Daoy (cell line): ENCODE measurements at places on chromosomes 2 and 18.

DNA sequence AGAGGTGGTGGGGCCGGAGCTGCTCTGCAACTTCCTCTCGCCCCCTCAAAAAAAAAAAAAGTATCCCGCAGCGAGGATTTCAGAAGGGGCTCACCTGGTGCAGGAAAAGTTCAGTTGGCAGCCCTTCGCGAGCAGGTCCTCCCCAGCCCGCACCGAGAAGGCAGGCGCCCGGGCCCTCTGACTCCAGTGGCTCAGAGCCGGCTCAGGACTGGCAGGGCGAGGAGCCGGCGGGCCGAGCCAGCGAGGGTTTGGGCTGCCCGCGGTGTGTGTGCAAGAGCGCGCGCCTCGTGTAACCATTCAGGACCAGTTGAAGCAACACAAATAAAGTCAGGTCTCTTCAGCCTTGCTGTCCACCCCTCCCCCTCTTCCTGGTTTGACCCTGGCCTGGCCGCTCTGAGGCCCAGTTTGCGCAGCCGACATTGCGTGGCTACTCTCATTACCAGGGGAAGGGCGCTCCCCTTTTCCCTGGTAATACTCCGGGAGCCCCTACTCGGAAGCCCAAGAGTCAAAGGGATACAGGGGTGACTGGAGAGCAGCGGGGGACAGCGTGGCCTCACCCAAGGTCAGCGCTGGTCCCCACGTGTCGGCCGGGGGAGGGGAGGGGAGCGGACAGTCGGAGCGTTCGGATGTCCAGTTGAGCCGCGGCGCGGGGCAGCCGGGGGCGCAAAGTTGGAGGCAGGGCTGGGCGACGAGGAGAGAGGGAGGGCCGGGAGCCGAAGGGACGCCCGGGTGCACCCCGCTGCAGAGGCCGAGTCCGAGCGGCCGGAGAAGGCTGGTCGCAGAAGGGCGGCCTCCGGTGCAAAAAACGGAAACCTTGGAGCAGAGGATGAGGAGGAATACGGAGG is 12.3 kb downstream of the EN1 start:
- no peak for DNase-seq

GRCh38 chr2:56448403-56449001 is 264.7 kb downstream of the CCDC85A start:
- DNase-seq: peak; percentile 46

DNA sequence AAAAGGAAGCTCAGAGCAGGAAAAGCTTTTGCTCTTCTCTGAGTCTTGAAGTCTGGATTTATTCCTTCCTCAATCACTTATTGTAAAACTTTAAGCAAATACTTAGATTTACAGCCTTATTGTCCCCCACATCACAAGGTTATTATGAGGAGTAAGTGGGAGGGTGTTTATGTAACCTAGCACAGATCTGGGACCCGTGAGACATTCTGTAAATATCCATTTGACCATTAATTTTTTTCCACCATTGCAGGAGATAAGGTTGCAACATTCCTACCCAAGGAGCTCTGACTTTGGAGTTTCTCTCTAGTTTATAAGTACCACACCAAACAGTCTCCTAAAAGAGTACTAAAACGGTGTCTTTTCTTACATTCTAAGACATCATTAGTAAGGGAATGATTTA is 52.1 kb upstream of the CTIF start:
- peak; percentile 26 for DNase-seq

DNA sequence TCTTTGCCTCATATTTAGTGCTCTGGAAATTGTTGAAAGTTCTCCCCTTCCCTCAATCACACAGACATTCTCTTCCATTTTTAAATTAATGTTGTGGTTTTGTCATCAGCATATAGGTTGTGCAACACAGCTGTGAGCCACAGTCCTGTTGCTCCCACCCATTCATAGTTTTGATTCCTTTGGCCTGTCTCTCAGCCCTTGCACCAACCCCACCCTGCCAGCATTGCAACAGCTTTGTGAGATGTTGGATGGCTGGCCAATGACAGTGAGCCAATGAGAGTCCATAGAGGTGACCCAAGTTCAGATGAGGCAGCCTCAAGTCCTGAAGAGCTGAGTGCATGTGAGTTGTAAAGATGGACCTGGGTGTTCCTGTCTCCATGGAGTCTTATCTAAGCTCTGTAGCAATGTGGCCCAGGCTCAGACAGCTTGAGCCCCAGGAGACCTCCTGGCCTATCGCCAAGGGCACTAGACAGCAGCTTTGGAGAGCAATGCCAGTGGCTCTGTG is 775.5 kb downstream of the RNF144A start:
- DNase-seq: no peak

- DNase-seq: no peak
These were observed 145.3 kb upstream of the AQP4 start for GRCh38 chr18:27010784-27011183.
